Activated CD4-positive, alpha-beta T cell treated with anti-CD3 and anti-CD28 coated beads for 4 hours (primary cell): ENCODE measurements at places on chromosomes 5 and 9.

- DNase-seq, result no peak
These were observed 82.8 kb downstream of the COL5A1 start for GRCh38 chr9:134724202-134724911.

GRCh38 chr9:135648494-135649410, 9.4 kb upstream of the GLT6D1 start:
- DNase-seq, result no peak

GRCh38 chr5:2357309-2357708, 394.2 kb downstream of the IRX2 start:
- DNase-seq, result no peak

DNA sequence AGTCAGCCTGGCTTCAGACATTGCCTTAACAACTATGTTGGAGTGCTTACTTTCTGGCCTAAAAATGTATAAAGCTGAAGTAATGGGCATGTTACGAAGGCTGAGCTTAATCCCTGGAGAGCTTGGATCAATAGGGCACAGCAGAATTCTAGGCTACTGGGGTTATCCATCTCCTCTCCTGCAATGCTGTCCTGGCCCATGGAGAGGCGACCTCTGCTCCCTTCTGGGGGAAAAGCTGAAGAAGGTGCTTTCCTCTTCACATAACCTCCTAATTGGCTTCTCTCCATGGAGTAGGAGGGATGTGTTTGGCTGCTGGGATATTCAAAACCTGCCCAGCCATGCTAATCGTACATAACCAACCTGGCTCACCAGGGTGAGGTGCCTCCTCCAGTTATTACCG, 403.5 kb downstream of the DMRT2 start:
- no peak for DNase-seq

DNA sequence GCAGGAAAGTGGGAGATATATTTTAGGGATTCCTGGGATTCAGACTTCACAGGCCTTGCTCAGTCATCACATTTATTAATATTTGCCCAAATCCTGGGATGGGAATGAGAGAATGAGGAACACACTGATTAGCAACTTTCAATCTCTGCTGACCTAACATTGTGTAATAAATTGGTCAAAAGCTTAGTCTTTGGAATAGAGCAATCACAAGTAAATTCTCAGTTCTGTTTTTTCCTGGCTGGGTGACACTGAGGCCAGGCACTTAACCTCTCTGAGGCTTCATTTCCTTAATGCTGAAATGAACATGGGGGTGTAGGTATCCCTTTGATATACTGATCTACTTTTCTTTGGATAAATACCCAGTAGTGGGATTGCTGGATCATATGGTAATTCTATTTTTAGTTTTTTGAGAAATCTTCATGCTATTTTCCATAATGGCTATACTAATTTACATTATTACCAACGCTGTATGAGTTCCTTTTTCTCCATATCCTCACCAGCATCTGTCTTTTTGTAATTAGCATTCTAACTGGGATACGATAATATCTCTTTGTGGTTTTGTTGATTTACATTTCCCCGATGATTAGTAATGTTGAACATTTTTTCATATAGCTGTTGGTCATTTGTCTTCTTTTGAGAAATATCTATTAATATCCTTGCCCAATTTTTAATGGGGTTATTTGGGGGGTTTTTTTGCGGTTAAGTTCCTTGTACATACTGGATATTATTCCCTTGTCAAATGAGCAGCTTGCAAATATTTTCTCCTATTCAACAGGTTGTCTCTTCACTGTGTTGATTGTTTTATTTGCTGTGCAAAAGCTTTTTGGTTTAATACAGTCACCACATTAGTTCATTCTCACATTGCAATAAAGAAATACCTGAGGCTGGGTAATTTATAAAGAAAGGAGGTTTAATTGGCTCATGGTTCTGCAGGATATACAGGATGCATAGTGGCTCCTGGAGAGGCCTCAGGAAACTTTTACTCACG, 36.8 kb upstream of the NIPBL start:
- no peak for DNase-seq

DNA sequence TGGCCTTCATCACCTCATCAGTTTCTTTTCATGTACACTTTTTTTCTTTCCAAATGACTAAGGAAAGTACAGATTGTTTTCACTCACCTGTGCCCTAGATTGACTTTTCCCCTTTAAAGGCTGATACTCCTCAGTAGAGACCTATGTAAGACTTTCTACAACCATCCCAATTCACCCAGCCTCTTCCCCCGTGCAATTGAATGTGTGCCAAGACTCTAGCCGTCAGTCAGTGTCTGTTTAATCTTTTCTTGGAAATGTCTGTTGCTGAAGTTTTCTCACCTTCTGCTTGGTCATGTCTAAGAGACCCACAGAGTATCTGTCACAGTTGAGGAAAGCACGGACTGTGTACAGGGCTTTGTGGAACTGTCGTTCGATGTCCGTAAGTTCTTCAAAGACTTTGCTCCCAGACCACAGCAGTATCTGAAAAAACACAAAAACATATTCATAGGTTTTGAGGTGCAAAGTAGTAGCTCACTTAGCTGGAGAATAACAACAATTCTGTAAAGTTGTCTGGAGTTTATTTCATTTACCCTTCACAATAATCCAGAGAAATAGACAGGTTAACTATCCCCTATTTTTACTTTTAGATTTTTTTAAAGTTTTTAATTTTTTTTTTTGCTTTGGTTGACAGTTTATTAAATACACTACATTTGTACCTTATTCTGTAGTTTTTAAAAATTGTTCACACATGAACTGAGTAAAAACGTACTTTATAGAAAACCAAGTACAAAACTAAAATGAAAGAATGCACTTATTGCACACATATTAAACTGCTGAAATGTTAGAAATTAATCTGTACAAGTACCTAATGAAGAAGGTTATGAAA, 13.6 kb downstream of the PDE6A start:
- no peak for DNase-seq
